ENCODE measurements at places on chromosomes 7 and 10. TPM values are rescaled to one million over a fixed set of nuclear protein-coding genes. Genes with fewer than 3 reads are reported as not detected.

The NEUROG3 gene
- not detected for total RNA-seq

The GTF2IRD1 gene
- 5.9 TPM for total RNA-seq

The HPSE2 gene
- total RNA-seq, result not detected

The SYT15B gene
- total RNA-seq, result not detected

The GPR15LG gene
- not detected for total RNA-seq

The MEST gene
- 63.0 TPM for total RNA-seq

The MKX gene
- 0.25 TPM for total RNA-seq

The OR6V1 gene
- total RNA-seq, result not detected

The CALML5 gene
- total RNA-seq, result not detected

The ADARB2 gene
- total RNA-seq, result not detected

The SVOPL gene
- not detected for total RNA-seq

The VWA2 gene
- total RNA-seq, result not detected

The IGFBP3 gene
- total RNA-seq, result 1,278 TPM

The PSPH gene
- total RNA-seq, result 84.3 TPM
